Natural killer cell treated with Interleukin-12 subunit alpha and Interleukin-12 subunit beta and Interleukin-15 and Interleukin-18, amount 100 ng/mL, for 72 hours (primary cell): ENCODE measurements at places on chromosomes 12 and 14.

GRCh38 chr14:75254381-75254822 lies 24.2 kb upstream of the FOS start:
- DNase-seq: no peak

DNA sequence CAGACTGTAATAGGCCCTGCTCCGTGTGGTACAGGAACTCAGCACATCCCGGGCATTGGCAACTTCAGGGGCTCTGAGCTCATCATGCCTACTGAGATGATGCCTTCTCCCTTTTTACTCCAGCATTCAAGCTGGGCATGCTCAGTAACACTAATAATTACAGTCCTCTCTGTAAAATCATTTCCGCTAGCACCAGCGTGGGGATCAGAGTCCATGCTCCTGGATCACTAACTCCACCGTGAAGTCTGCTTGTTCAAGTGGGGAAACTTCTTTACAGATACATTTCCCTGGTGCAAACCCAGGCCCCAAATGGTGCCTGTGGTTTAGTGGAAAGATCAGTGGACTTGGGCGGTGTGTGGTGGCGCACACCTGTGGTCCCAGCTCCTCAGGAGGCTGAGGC lies 16.7 kb downstream of the CLSTN3 start:
- DNase-seq: no peak

DNA sequence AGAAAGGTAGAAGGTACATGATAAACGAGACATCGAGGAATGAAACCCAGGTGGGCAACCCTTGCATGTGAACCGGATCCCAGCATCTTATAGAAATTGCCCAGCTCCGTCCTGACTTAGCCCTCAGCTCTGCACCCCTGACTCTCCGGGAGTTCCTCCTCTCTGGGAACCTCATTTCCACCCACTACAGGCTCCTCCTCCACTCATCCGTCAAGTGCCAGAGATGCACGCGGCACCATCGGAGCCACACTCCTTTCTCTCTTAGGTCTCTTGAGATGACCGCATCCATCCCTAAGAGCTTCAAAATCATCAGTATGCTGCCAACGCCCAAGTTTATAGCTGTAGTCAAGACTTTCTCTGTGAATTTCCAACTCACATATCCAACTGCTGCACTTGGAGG lies 84.7 kb downstream of the TTC7B start:
- DNase-seq: no peak

DNA sequence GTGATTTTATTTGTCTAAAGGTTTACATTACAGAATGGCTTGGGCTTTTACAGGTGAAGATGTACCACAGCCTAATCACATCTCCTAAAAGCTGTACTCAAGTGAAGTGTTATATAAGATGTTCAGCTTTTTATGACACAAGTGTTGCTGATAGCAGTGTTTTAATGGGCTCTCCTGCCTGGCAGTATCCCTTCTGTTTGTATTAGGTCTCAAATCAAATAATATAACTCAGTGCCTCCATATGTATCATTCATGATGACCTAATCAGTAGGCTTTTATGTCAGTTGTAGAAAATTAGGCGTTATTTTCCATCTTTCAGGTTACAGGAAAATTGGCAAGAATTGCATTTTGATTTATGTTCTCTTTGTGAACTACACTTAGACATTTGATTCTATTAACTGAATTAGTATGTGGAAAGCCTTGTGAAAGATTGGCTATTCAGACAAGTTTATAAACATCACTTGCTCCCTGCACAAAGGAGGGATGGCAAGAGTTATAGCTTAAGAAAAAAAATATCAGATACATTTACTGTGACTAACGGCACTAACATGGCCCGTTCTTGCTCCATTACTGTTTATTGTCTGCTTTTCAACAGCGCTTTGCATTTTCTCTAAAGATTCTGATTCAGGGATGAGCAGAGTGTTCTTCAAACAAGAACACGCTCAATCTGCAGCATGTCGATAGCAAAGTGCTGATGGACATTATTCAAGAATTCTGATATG lies 143.7 kb upstream of the DIO2 start:
- no peak for DNase-seq

- peak; percentile 69 for DNase-seq
Measured at GRCh38 chr14:89418976-89419375, 1.9 kb upstream of the FOXN3 start.

GRCh38 chr12:2358986-2359658 lies 306.3 kb downstream of the CACNA1C start:
- no peak for DNase-seq

- no peak for DNase-seq
Measured at GRCh38 chr14:96501217-96501739, 904 bp upstream of the PAPOLA start.

GRCh38 chr12:124399622-124400021 lies 104.7 kb downstream of the RFLNA start:
- DNase-seq: no peak

GRCh38 chr12:70698345-70698744 lies 61.1 kb upstream of the PTPRB start:
- no peak for DNase-seq

DNA sequence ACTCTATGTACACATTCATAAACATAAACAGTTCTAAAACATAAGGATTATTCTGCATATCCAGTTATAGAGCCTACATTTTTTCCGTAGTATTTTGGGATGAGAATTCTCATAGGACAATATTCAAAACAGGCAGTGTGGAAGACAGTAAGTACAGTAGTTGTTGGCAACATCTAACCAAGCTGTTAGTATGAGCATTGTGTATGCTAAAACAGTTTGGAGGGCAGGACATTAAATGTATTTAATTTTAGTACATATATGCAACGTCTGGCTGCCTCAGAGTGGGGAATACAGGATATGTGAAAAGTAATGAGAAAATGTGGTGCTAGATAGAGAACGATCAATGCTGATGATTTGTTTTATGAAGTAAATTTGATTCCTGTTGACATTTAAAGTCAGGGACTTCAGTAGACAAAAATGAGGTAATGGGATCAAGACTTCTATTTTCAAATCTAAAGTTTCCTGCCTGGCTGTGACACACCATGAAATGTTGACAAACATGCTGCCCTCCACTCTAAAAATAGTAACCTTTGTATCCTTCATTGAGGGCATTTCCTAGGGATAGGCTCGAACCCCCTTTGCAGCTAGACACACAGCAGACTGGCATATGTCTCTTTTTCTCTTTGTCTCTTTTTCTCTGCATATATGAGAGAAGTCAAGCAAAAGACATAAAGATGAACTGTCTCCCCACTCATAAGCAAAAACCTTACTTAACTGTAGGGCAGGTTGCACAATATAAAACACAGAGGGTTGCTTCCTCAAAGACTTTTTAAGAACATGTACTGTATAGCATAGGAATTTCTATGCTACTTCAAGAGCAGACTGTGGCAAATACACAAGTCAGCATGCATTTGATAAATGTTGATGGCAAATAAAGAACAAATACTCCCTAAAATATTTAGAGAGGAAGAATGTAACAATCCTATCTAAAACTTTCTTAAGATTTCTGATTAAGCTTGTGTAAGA lies 75.5 kb upstream of the GTF2A1 start:
- no peak for DNase-seq

DNA sequence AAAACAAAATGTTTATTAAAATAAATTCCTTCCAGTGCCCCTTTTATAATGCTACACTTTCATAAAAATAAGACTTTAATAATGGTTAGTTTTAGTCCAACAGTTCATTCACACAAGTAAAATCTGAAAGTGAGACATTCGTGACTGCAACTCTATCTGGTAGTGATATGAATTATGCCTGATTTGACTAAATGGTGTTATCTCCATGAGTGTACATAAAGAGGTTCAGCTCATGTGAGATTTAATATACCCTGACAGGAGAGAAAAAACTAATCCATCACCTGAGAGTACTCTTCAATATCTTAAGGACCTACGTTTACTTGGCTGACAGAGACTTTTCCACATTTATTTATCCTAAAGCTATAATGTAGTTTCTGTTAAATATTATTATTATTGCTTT lies 34.0 kb downstream of the ERO1A start:
- DNase-seq: no peak

- DNase-seq: no peak
Measured at GRCh38 chr14:74599321-74599761, 12.7 kb downstream of the LTBP2 start.

DNA sequence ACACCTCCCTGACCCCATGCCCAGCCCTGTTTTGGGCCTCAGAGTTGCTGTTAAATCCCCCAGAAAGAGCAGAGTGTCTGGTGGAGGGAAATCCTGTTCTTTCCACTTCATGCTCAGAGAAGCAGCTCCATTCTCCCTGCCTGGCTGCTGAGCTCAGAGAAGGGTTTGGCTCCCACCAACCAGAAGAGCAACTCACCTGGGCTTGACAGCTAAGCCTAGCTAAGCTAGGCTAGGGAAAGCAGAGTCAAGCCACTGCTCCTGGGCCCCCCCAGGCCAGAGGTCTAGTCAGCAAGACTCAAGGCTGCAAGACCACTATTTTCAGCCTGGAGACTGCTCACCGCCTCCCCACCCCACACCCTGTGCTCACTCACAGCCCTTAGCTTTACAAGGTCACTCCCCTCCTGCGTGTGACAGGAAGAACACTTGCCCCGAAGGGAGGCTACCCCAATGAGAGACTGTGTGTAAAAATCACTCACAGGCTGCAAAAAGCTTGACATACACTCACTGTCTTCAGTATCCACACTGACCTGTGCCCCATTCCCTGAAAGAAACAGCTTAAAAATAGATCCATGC lies 13.5 kb downstream of the GSC start:
- DNase-seq: no peak

DNA sequence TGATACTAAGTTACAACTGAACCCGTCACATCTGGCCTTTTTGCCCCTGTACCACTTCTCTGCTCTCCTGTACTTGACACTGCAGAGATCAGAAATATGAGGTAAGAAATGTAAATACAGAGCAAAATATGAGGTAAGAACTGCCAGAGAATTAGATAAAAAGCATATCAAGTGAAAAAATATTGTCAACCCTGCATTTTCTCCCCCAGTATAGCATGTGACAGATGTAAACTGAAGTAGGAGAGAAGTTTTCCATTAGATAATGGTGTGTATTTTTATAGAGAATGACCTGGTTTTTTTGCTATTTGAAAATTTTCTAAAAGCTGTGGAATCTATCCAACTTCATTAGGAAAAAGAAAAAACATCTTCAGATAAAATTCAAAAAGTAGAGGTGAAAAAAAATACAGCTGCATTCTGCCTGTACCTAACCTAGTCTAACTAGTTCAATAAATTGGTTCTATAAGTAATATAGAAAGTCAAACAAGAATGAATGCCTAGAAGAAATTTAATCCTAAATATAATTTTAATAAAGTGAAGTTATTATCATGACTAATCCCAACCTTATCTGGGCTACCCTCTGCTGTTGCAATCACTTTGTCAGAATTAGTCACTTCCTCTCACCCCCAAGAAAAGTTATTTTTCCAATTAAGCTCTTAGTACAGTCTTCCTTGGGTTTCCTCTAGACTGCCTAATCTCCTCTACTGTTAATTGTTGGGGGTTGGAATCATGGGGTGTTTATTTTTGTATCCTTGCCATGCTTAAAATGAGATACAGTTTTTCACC lies 210.0 kb downstream of the RASSF9 start:
- no peak for DNase-seq

- no peak for DNase-seq
Measured at GRCh38 chr12:80412343-80412953, 31.6 kb upstream of the PTPRQ start.

GRCh38 chr12:58895053-58895452 lies 25.3 kb downstream of the LRIG3 start:
- no peak for DNase-seq

DNA sequence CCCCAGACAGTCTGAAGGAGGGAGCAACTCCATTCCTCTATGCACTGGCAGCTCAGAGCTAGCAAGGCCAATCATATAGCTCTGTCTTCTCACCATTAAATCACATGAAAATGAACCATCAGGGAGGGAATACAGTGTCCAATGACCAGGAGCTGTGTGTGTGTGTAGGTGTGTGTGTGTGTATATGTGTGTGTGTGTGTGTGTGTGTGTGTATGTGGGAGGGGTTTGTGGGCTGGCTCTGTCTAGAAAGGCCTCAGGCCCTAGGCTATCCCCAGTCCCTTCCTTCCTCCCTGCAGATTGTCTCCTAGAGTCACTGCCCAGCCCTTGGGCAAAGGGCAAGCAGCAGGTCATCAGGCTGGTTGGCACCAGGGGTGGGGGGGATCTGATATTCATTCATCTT lies 5.7 kb upstream of the SUSD6 start:
- no peak for DNase-seq

DNA sequence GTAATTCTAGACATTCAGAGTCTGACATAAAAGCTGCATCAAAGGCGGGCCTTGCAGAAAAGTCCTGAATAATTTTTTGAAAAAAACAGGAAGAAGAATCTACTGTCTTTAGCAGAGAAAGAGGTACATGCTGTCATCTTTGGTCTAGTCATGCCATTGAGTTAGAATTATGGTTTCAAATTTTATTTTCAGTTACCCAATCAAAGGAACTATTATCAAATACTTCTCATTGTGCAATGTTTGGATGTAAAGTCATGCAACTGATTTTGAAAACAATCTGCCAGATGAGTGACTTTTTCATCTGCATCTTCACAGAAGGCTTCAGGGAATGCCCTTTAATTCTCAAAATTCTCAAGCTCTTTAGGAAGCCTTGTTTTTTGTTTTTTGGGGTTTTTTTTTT lies 803.5 kb downstream of the FLRT2 start:
- DNase-seq: no peak

DNA sequence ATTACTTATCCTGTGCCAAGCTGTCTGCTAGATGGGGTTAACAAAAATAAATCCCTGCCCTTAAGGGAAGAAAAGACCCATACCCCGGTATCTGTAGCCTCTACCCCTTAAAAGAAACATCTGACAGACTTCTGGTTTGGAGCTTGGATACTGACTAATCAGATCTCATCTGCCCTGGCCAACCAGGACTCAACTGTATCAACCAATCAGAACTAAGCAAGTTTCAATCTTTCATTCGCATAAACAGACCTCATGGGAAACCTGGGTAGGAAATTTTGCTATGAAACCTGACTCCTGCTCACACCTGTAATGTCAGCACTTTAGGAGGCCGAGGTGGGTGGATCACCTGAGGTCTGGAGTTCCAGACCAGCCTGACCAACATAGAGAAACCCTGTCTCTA lies 26.4 kb upstream of the PRMT8 start:
- DNase-seq: no peak

- DNase-seq: no peak
Measured at GRCh38 chr12:81340910-81341309, 263.0 kb downstream of the ACSS3 start.

GRCh38 chr12:32365473-32366064 lies 33.8 kb upstream of the FGD4 start:
- DNase-seq: no peak

DNA sequence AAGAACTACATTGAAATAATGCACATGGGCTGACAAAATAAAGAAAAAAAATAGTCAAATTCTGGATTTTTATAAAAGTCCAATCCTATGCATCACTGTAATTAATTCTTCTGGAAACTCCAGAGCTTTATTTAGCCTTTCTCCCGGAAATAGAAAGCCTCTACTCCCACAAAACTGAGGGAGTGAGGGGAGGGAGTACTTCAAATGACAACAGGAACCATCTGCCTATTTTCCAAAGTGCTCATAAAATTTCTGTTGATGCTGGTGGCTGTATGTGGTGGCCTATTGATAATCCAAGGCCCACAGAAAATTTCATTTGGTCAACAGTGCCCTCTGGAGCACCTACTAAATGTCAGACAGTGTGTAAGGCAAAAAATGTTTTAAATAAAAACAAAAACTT lies 64.6 kb downstream of the KIF21A start:
- DNase-seq: no peak

GRCh38 chr12:39915249-39915648 lies 190.6 kb downstream of the SLC2A13 start:
- no peak for DNase-seq

GRCh38 chr14:78721756-78722480 lies 551.7 kb downstream of the NRXN3 start:
- no peak for DNase-seq
